Inflammatory macrophage treated with lipopolysaccharide for 1 hour (primary cell): ENCODE measurements at places on chromosomes 5 and 9.

DNA sequence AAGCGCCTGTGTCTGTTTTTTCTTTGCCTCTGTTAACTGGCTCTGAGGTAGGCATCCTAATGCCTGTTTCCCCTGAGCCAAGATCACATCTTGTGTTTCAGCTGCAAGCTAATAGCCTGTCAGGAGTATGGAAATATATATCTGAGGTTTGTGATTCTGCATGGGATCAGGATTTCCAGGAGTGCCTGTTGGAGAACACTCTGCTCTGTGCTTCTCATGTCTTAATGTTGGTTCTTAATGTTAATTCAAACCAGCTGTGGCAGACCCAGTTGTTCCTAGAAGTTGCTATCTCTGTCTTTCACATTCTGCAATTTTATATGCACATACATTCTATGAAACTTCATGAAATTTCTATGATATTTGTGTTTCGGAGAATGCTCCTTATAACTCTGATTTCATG is 72.1 kb downstream of the PGM5 start:
- DNase-seq: no peak

DNA sequence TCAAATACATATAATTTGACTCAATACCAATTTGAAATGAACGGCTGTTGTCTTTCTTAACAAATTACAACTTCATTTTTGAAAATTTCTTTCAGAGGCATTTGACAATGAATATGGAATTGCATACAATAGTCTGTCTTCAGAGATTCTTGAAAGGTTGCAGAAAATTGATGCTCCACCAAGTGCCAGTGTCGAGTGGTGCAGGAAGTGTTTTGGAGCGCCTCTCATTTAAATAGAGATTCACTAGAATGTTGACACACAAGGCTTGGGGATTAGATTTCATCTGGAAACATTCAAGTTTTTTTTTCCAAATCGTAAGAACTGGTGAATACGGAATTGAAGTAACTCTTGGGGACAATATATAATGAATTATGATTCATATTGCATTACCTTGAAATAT is 8.1 kb downstream of the RPS6 start:
- DNase-seq: no peak

DNA sequence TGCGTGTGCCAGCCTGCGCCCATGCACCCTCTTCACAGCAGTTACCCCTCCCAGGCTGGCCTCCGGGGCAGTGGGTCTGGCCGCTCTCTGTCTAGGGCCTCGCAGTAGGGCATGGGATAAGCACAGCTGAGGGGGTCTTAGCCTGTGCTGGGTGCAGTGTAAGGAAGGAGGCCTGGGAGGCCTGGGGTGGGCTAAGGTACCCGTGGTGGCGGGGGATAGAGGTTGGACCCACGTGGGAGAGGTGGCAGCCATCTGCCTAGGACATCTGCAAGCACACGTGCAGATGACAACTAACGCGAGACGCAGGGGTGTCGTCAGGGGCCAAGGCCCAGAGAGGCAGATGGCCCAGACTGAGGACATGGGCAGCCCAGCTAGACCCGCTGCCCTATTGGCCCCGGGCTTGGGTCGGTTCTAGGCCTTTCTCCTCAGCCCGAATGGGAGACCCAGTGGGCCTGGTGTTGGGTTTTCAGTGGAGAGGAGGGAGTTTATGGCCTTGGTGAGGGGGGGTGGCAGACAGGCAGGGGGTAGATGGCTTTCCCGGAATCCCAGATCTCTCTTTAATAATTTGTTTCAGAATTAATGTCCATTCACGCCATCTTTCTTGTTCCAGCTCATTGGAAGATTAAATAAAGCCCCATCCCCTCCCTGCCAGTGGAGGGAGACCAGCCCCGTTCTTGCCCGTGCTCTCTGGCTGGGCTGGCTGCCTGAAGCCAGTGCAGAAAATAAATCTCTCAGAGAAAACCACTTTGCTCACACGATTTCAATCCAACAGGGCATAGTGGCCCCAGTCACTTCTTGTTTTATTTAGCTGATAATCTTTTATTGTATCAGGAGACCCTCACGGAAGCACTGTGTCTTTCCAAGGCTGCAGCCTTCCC is 154.2 kb downstream of the GAPVD1 start:
- DNase-seq: no peak

- DNase-seq: no peak
These were observed 72.9 kb upstream of the SHB start for GRCh38 chr9:38141746-38142591.

- DNase-seq: peak; percentile 66
These were observed 26.3 kb downstream of the MAML1 start for GRCh38 chr5:179758955-179759354.

DNA sequence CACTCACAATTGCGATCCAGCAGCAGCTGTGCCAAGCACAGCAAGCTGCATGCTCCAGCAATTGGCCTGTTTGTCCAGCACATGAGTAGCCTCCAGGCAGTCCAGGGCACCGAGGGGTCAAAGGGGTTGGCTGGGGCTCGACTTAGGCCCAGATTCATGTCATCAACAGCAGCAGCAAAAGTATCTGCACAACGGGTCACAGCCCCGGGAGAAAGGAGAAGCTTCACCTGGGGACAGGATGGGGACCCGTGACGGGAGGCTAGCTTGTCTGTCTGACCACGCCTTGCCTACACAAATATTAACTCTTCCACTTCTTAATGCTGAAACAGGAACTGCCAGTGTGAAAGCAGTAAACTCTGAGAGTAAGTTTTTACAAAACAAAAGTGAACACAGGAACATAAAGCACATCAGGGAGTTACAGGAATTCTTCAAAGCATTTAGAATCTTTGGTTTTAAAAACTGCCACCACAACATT is 191.2 kb downstream of the PIK3R1 start:
- no peak for DNase-seq

DNA sequence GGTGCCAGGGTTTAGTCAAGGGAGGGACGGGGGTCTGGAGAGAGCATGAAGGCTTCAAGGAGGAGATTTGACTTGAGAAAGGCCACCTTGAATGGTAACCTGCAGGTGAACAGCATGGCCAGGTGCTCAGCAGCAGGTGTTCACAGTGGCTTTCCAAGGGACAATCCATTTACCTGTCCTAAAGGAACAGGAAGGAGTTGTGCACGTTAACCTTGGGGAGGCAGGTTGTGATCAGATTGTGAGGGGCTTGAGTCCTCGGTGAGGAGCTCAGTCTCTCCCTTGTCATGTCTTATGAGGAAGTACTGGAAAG is 120.1 kb upstream of the ERCC6L2 start:
- no peak for DNase-seq

GRCh38 chr5:147902609-147903115 is 3.7 kb downstream of the C5orf46 start:
- DNase-seq: no peak

DNA sequence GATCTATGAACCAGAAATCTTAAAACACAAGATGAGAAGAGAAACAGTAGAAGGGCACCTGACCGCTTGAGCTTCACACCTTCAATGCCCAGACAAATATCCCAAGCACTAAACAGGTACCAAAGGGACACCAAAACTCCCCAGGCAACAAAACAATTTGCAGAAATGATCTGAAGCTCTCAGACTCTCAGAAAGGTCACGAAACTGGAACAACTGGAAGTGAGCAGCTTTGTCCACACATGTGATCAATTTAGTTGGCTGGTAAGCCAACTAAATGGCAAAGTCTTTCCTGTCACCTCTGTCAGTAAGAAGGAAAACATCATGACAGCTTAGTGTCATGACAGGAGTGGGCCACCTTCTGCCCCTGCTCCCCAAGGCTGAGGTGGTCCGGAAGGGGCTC is 4.1 kb downstream of the IPPK start:
- DNase-seq: no peak

- DNase-seq: no peak
These were observed 412.1 kb upstream of the CDH10 start for GRCh38 chr5:25056836-25057235.

DNA sequence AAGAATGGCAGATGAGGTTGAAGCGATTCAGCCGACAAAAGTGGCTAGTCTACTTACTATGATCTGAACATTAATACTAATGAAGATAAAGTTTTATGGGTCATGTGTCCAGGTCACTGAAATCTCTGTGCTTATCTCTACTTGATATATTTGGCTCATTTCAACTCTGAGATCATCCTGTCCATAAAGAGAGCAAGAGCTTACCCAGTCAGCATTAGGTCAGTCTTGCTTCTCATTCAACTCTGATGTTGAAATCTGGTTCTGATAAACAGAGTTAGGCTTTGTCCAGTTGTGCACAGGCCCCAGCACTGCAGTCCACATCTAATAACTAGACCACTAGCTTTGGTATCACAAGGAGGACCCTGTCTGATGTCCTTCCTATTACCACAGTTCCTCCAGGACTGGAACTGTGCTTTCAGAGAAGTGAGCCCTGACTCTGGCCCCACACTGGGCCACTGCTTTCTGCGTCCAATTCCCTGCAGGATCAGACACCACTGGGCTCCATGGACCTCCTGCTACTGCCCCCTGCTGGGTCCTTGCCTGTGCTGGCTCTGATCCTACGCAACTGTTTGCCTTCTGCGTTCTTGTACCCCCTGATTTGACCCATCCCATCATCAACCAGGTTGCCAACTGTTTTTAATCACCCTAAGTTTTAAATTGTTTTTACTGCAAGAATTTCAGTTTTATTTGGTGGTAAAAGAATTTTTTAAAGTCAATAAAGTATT is 23.7 kb upstream of the FAM120A start:
- no peak for DNase-seq

DNA sequence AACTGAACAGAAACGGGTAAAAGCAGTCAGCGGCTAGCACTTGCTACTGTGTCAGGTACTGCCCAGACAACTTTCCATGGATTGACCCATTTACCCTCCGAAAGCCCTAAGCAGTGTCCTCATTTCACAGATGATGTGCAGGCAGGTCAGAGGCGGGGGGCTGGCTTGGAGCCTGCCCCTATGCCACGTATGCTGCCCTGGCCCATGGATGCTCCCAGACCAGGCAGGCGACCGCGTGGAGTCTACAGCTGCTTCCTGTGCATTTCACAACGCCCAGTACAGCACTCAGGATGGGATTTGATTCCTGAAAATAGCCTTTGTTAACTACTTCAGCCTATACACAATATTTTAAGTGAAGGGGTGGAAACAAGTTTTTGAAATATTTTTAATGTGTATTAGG is 202.9 kb downstream of the NXNL2 start:
- DNase-seq: no peak

DNA sequence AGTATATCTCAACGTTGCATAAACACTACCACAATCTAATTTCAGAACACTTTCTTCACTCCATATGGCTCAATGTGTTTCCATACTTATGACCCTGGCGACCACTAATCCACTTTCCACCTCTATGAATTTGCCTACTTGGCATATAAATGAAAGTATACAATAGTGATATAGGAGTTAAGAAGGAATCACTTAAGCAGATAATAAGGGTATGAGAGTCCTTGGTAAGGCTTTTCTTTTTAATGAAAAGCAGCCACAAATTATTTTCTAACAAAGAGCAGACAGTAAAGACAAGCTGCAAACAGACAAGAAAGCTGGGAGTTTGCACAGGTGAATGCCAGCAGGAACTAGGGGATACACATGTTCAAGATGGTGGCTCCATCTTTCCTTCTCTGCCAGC is 615.1 kb upstream of the NUDT12 start:
- DNase-seq: no peak

GRCh38 chr9:113523421-113524141 is 60.1 kb downstream of the RGS3 start:
- peak; percentile 94 for DNase-seq

DNA sequence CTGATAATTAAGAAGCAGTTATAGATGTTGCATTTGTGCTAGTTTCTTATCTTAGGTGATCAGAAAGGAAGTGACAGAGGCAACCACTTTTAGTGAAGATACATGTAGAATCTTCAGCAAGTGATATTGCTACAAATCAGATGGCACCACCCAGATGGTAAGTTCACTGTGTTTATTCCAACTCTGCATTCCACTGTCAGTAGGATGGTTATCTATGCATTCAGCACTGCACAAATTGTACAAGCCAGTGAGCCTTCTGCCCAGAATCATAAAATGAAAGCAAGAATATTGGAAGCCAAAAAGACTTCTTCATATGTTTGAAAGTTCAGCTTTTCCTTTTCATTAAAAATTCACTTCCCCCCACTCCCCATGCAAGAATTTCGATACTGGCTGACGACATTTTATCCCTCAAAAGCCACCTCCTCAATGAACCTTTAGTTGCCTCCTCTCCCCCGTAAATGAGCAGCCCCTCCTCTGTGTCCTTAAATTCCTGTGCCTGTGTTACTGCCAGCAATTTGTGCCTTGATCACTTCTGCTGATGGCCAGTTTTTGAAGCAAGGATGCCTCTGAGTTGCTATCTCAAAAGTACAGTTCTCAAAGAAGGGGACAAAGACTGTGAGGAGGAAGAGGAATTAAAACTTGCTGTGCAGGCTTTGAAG is 91.6 kb downstream of the ZSWIM6 start:
- no peak for DNase-seq

DNA sequence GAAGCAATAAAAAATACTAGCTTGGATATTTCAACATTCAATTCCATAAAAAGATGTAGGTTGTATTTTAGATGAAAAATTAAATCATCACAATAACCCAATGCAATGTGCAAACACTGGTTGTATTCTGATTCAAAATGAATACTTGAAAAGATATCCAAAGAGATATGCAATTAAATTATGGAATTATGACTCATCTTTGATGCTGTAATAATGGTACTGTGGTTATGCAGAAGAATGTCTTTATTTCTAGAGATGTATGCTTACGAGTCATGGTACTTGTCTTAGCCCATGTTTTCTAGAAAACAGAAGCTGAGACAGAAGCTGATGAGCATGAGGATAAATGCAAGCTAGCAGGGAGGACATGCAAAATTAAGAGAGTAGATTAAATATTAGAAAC is 1941.4 kb upstream of the NUDT12 start:
- DNase-seq: no peak

GRCh38 chr5:108617467-108618435 is 129.9 kb upstream of the FER start:
- DNase-seq: no peak

DNA sequence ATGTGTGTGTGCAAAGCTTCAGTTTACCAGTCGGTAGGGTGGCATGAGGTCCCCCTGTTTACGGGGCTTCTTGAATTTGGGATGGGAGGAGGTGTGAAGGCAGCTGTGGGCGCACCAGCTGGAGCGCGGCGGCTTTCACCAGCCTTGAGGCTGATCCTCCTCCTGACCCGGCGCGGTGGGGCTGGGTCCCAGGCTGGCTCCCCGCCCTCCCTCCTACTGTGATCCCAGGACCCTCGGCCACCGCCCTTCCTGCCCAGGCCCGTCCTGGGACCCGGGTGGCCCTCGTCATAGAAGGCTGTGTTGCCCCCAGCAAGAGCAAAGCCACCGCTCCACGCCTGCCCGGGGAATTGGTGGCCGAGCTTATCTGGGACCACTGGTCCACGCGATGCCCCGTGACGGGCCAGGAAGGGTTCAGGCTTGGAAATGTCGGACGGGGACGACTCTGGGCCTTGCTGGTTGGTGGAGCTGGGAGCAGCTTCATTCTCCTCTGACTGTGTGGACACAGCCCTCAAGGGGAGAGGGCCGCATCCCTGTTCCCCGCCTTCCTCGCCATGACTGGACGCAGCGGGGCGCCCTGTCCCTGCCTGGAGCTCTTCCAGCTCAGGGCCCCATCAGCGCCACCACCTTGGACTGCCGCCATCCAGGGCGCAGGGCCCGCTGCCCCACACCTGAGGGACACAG is 271.1 kb upstream of the IRX1 start:
- DNase-seq: no peak
